ENCODE measurements at places on chromosomes 5 and 9. TPM values are rescaled to one million over a fixed set of nuclear protein-coding genes. Genes with fewer than 3 reads are reported as not detected.

GRCh38 chr5:144236499-144236898 lies 65.8 kb downstream of the KCTD16 start:
- no peak overlapping the region for H3K27ac ChIP-seq
- no peak overlapping the region for H3K4me3 ChIP-seq
- H3K36me3 ChIP-seq, result no peaks in the 10 kb centered on the region
- H3K4me1 ChIP-seq, result peaks cover 7% of the 10 kb centered on the region

DNA sequence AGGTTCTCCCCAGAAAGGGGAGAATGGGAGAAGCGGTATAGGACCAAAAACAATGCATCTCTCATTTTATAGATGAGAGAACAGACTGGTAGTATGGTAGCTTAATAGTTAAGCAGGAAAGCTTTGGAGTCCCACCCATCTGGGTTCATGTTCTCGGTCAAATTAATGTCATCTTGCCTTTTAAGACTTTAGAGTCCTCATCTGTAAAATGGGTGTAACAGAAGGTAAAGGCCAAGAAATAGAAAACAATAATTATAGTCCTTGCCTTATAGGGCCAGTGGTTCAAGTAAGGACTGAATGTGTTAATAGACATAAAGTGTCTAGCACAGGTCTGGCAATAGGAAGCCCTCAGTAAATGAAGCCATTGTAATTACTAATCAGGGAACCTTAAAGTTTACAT lies 16.4 kb downstream of the SMIM3 start:
- H3K4me1 ChIP-seq, result peaks cover 10% of the 10 kb centered on the region
- H3K27me3 ChIP-seq, result no peaks in the 10 kb centered on the region
- H3K36me3 ChIP-seq, result no peaks in the 10 kb centered on the region
- no peak overlapping the region for H3K4me3 ChIP-seq
- no peak for DNase-seq

FOXD4L3 gene
- not detected for total RNA-seq

CARD9 gene
- not detected for total RNA-seq

HACD4 gene
- total RNA-seq, result 1.2 TPM
